ENCODE measurements at places on chromosomes 11 and 22.

- DNase-seq, result no peak
These were observed 138.1 kb upstream of the MPPED2 start for GRCh38 chr11:30724274-30724673.

GRCh38 chr11:25309818-25310217 is 813.0 kb downstream of the LUZP2 start:
- no peak for DNase-seq

DNA sequence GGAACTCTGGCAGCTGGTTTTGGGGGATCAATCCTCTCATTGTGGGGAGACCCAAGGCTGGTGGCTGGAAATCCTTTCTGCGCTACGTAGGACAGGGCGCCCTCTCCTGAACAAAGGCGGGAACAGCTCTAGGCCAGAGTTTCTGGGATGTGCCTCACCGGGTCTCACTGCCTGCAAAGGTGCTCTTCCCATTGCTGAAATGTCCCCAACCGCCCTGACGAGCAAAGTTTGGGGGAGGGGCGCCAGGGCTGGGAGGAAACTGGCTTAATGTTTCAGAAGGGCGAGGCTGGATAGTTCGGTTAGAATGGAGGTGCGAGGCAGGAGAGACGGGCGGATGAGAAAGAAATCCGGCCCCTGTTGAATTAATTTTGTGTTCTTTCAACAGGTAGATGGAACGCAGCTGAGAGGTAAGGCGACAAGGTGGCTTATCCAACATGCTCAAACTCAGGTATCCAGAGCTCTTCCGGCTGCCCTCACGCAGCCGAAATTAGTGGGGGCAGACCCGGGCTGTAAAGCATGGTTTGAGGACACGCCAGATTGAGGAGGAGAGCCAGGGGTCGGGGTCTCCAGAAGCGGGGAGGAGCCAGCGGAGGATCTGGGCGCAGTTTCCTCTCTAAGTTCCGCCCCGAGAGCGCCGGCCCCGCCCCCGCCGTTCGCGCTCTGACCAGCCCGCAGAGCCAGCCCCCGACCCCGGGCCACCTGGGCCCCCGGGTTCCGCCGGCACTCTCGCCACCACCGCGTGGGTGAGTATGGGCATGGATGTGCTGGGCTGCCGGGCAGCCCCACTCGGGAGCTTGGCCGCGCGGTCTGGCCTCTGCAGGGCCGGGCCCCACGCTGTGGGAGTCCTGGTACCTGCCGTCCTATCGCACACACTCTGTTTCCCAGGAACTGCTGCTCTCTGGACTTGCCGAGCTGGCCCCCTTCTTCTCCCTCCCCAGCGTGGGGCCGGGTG is at the start of gene PGAP2:
Gene PGAP2, plus strand, starts transcription at position 652 of the 952 bp plus-strand sequence. CDS start 2,700 bp downstream, outside the sequence.
- peak; percentile 48 for DNase-seq

GRCh38 chr11:119120639-119121007 is 757 bp upstream of the HINFP start:
- no peak for DNase-seq

- DNase-seq, result peak; percentile 17
These were observed at the start of gene TMEM132A for GRCh38 chr11:60924110-60924905. Gene TMEM132A, plus strand, starts transcription at chr11:60924460. Its CDS starts 174 bp downstream, at chr11:60924634.

- no peak for DNase-seq
These were observed 25.9 kb downstream of the APOBEC3H start for GRCh38 chr22:39122772-39123470.

DNA sequence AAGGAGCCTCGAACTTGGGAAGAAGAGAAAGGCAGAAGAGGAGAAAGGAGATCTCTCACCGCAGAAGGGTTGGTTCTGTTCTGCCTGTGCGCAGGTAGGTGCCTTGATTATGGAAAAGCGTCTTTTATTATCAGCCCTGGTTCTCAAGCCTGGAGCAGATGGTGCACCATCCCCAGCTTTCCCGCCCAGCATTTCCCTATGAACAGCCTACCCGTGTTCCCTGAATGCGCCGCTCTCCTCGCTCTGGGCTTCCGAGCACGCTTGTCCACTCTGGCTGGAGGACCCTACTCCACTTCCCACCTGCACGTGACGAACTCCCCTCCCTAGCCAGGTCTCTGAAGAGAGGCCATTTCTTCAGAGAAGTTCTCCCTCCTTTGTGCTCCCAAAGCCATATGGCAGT is 15.2 kb downstream of the IGSF9B start:
- DNase-seq, result no peak

- no peak for DNase-seq
These were observed 51.4 kb downstream of the GRIK4 start for GRCh38 chr11:120562806-120563425.

- DNase-seq, result no peak
These were observed 93.7 kb downstream of the ARHGAP8 start for GRCh38 chr22:44845796-44846720.

DNA sequence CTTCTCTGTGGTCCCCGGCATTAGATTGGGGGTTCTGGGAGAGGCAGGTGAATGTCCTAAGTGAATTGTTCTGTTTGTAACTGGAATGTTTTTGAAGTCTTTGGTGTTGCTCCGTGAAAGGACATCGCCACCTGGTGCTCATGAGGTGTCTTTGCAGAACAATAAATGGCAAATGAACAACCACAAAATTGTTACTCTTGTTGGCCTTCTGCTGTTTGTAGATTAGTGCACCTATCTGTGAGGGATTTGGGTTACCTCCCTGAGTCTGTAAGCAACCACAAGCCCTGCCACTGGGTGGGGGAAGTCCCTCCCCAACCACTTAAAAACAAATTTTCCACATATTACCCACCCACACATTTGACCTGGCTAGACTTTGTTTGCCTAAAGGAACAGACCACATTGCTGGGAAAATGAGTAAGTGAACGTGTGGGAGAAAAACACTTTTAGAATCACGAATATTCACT is 4.7 kb downstream of the MPEG1 start:
- peak; percentile 57 for DNase-seq

DNA sequence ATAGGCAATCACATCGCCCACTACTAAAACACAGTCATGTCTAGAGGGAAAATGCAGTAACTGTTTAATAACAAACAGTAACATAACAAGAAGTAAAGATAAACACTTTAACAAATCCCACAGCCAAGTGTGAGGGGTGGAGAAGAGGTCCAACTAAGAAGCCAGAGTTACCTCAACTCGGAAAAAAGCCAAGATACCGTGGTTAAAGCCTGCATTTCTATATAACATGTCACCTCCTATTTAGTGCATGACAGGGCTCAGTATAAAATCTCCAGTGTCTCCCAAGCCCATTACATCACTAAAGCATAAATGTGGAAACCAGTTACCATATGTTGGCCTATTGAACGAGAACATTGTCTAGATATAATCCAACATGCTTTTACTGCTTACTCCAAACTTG is 281.7 kb downstream of the LRRC4C start:
- no peak for DNase-seq

- no peak for DNase-seq
These were observed 3.8 kb upstream of the NPAS4 start for GRCh38 chr11:66417000-66417399.

- DNase-seq, result no peak
These were observed 130.5 kb downstream of the LARGE1 start for GRCh38 chr22:33789690-33790253.

- DNase-seq, result no peak
These were observed 20.3 kb downstream of the WNT11 start for GRCh38 chr11:76185931-76186401.

GRCh38 chr22:39239561-39240423 is 5.0 kb downstream of the PDGFB start:
- peak; percentile 28 for DNase-seq

- DNase-seq, result no peak
These were observed 3.1 kb upstream of the APOBEC3C start for GRCh38 chr22:39010946-39011345.

GRCh38 chr11:47406896-47407745 is 1.3 kb upstream of the SLC39A13 start:
- DNase-seq, result no peak
